ENCODE measurements at places on chromosomes 4 and X.

DNA sequence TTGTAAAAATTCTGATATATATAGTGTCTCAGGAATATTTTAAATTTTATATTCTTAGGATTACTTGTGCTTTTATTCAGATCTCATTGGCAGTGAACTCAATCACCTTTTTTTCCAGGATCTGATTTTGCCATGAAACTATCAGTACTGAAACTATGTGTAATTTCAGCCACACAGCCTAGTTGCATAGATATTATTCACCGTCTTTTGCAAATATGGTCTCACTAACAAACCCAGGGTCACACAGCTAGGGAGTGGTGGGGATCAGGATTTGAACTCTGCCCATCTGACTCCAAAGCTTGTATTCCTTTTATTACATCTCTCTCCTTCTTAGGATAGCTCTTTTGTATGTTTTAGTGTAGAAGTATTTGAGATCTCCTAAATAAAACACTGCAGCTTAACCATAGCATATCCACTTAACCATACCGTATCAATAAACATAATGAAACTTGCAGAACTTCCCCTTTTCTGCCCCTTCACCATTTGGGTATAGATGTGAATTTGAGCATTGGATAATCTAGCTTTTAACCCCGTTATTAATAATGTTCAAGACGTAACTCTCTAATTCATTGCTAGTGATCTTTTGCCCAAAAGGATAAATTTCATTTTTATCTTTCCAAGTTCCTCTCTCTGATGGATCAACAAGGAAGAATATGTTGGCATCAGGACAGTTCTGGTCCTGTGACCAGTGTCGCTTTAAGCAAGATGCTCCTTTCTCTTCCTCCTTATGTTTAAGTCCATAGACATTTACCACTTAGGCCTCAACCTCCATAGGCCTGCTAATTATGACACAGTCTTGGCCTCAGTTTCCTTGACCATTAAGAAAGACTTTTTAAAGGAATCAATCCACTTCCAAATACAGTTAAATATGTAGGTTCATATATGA, 74.6 kb downstream of the RAPGEF2 start:
- no peak for DNase-seq

DNA sequence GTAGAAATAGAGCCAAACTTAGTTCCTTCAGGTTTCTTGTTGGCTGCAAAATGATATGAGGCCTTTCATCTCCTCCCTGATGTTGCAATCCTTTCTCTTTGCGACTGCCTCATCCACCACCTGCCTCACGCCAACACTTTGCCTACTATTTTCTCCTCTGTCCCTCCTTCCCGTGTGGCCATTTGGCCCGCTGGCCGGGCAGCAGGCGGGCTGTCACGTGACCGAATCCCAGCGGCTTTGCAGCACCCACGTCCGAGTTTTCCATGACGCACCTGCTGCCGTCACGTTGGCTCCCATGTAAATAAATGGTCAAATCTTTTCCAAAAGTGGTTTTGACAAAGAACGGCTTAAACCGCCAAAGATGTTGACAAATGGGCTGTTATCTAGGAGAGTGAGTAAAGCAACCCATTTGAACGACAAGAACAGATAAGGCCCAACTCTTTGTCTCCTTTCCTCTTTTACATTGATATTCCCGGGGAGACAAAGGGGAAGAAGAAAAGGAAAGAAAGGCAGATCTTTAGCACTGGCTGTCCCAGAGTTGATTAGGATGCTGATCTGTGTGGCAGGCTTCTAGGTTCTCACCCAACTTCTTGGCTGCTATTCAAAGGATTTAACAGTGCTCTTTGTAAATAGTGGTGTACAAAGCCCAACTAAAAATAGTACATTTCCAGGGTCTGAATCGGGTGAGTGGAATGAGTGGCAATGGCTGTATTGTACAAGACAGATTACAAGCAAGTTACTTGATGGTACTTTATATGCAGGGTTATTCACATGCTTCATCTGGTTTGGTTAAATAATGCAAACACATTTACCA, 174.2 kb upstream of the JADE1 start:
- DNase-seq: peak; percentile 71

DNA sequence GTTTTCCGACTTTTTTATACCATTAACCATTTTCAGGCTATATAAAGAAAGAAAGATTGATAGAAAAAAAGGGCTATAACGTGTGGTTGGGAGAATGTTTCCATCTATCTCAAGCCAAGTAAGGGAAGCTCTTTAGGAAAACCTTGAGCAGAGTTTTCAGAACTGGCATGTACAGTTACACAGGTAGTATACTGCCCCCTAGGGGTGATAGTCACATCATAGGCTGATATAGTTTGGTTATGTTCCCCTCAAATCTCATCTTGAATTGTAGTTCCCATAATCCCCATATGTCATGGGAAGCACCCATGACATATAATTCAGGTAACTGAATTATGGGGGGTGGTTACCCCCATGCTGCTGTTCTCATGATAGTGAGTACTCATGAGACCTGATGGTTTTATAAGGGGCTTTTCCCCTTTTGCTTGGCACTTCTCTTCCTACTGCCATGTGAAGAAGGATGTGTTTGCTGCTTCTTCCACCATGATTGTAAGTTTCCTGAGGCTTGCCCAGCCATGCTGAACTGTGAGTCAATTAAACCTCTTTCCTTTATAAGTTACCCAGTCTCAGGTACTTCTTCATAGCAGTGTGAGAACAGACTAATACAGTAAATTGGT, 186.8 kb downstream of the TMA16 start:
- DNase-seq: no peak

DNA sequence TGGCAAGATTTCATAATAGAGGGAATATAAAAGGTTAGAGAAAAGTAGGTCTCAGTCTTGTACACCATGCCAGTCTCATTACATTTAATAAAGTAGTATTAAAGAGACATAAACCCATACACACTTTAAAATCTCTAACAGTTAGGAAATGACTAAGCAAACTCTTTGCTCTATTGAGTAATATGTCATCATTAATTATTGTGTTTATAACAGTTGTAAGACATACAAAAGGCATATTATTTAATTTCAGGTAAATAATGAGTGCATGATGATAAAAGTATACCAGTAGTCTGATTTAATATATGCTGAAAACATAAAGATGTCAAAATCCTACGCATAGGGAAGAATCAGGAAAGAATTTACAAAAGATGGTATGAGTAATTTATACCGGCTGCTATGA, 31.0 kb upstream of the FGG start:
- DNase-seq: no peak

- DNase-seq: no peak
These were observed 118.0 kb downstream of the PWWP3B start for GRCh38 chrX:106286053-106286650.

DNA sequence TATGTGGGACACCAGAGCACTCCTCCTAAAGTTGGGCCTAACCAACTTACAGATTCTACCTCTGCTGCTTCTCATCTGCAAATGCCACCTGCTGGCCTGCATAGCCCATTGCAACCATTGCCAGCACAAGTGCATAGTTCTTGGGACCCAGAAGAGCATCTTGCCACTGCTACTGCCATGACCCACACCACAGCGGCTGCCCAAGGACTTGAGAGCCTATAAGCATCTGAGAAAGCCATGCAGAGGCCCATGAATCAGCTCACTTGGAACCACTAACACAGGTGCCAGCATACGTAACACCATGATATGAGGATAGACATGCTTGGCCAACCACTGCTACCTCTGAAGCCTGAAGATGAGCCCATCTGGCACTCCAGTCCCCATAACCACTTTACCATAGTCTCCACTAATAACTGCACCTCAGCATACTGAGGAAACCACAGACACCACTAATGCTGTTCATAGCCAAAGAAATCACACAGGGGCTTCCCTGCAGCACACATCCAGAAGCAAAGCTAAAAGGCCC, 258.1 kb upstream of the AGTR2 start:
- DNase-seq: peak; percentile 54

Measured in ELF-1 (cell line).